ENCODE measurements at places on chromosomes 4 and X.

DNA sequence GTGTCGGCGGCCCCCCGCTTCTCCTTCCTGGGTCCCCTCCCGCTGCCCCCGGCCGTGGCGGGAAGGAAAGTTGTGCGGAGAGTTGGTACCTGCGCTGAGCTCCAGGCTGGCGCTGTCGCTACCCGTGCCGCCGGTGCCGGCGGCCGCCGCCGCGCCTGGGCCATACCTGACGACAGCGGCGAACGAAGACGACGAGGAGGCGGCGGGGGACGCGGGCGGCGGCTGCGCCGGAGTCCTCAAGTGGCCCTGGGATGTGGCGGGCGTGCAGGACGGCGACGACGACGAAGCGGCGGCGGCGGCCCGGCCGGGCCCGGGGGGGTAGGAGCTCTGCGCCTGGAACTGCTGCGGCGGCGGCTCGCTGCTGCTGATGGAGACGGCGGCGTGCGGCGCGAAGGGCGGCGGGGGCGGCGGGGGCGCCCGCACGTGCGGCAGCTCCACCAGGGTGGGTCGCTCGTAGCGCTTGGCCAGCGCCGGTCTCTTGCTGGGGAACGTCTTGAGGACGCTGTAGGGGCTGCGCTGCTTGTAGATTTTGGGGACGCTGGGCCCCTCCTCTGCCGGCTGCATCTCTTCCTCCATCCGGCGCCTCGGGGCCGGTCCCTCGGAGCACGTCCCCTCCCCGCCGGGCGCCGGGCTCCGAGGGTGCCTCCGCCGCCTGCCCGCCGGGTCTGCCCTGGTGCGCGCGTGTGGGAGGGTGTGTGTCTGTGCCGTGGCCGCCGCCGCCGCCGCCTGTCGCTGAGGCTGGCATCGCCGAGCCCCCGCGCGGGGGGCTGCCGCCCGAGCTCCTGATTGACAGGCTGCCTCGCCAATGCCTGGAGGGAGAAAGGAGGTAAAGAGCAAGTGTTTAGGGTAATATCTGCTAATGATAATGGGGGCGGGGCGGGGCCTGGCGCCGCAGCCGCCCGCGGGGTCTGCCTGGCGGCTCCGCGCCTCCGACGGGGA, 618 bp downstream of the BEND4 start:
- DNase-seq, result peak; percentile 53

GRCh38 chr4:105352826-105353225, 121.0 kb downstream of the PPA2 start:
- no peak for DNase-seq

- no peak for DNase-seq
Observed at GRCh38 chr4:131137196-131137595, 2011.9 kb upstream of the PCDH10 start.

- no peak for DNase-seq
Observed at GRCh38 chrX:107119283-107119682, 661 bp upstream of the RBM41 start.

GRCh38 chrX:107507093-107507743, 57.8 kb downstream of the FRMPD3 start:
- no peak for DNase-seq

DNA sequence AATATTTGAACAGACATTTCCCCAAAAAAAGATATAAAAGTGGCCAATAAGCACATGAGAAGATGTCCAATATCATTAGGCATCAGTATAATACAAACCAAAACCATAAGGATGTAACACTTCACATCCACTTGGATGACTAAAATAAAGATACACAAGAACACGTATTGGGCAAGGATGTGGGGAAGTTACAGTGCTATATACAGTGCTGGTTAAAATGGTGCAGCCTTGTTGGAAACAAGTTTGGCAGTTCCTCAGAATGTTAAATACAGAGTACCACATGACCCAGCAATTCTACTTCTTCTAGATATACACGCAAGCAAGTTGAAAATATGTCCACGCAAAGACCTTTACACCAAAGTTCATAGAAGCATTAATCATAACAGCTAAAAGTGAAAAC, 58.9 kb downstream of the HAUS3 start:
- no peak for DNase-seq

- DNase-seq, result no peak
Observed at GRCh38 chr4:53697016-53697685, 105.9 kb upstream of the LNX1 start.

- no peak for DNase-seq
Observed at GRCh38 chr4:166039822-166040221, 166.8 kb downstream of the TLL1 start.

Measured in stimulated activated naive CD8-positive, alpha-beta T cell treated with anti-CD3 and anti-CD28 coated beads, Interleukin-15, amount 100 ng/mL, for 72 hours (primary cell).